ENCODE measurements at places on chromosomes 11 and 22.
A peak's percentile ranks its signal among the peaks of the same experiment; 100 is the strongest.

DNA sequence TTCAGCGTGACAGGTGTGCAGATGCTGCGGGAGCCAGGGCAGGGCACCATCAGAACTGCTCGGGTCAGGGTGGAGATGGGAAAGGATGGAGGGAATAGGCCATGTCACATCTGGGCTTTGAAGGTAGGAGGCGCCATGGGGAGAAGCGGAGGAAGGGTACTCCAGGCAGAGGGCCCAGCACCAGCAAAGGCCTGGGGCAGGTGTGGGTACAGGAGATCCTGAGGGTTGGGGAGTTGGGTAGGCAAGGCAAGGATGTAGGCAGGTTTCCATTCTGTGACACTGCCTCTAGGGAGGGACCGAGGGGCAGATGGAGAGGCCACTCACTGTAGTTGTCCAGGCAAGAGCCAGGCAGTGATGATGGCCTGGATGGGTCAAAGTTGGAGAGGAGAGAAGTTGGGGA is 8.5 kb downstream of the EMID1 start:
- no peak for DNase-seq

DNA sequence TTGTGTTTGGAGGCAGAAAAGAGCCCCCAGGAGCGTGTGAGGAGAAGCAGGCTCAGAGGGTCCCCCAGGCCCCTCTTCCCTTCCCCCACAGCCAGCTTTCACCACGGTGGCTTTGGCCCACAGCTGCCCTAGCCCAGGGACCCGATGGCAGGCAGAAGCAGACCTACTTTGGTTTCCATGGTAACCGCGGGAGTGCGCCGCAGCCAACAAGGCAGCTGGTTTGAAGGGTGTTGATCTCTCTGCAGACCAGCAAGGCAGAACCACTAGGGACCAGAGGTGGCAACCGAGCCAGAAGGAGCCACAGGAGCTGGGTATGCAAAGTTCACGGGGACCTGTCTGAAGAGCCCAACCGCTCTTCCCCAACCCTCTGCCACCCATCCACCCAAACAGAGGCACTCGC is 69.4 kb downstream of the BUD13 start:
- no peak for DNase-seq

- DNase-seq: peak; percentile 17
Observed at GRCh38 chr11:129077191-129077590, 114.9 kb downstream of the ARHGAP32 start.

DNA sequence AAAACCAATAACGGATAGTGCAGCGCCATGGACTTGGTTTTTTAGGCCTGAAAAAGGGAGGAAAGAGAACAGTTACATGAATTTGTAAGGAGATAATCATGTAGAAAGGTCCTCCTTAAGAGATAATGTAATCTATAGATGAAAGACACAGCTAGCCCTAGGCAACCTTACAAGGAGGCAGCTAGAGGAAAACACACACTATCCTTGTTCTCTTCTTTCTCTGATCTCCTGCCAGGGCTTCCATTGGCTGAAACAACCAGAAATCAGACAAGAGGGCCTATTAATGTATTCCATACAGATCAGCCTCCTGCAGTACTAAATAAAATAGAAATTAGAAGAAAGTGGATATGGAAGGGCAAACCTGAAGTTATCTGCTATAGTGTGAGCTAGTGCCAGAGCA is 53.0 kb downstream of the KCNA4 start:
- no peak for DNase-seq

GRCh38 chr11:73393479-73394415 is 17.5 kb downstream of the RELT start:
- DNase-seq: peak; percentile 85

DNA sequence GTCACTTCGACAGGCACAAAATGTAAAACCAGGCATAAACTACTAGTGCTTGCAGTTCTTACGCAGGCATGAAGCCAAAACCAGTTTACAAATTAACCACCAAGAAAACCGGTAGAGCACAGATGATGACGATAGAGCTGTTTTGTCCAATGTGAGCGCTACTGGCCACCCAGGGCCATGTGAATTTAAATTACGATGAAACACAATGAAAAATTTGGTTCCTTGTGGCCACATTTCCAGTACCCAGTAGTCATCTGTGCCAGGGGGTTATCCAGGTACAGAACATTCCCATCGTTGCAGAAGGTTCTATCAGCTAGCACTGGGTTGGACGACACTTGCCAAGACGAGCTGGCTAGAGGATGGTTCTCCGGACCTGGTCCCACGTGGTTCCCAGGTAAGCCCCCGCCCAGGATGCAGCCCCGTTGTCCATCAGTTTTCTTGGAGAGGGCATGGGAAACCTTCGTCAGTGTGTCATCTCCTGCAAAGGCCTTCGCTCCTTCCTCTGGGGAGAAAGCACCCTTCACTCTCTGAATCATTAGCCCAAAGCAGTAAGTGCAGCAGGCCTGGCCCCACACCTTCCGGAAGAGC is 1.1 kb upstream of the CD81 start:
- no peak for DNase-seq

GRCh38 chr11:10273738-10274137 is 20.3 kb downstream of the SBF2 start:
- no peak for DNase-seq

DNA sequence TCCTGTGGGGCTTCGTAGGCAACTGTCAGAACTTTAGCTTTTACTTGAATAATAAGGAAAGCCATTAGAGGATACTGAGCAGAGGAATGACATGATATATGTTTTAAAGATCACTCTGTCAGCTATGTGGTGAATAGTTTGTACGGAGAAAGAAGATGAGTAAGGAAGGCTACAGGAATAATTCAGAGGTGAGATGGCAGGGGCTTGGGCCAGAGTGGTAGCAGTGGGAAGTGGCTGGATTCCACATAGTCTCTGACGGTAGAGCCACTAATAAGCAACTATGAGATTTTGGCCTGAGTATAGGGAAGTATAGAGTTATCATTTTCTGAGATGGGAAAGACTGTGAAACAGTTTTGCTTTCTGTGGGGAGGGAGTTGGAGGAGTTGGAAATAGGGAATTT is 93.9 kb upstream of the MTMR2 start:
- no peak for DNase-seq

DNA sequence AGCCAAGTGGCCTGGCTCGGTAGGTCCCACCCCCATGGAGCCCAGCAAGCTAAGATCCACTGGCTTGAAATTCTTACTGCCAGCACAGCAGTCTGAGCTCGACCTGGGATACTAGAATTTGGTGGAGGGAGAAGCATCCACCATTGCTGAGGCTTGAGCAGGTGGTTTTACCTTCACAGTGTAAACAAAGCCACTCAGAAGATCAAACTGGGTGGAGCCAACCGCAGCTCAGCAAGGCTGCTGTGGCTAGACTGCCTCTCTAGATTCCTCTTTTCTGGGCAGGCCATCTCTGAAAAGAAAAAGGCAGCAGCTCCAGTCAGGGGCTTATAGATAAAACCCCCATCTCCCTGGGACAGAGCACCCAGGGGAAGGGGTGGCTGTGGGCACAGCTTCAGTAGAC is 22.3 kb upstream of the OR5B21 start:
- DNase-seq: no peak

GRCh38 chr11:73055655-73056354 is 86.3 kb downstream of the FCHSD2 start:
- no peak for DNase-seq

GRCh38 chr11:116771935-116772334 is 852 bp downstream of the BUD13 start:
- no peak for DNase-seq

- no peak for DNase-seq
Observed at GRCh38 chr22:50400931-50401330, 57.8 kb downstream of the PPP6R2 start.

- DNase-seq: no peak
Observed at GRCh38 chr22:46883092-46883910, 120.9 kb downstream of the TBC1D22A start.

GRCh38 chr11:75468534-75469340 is 35.7 kb upstream of the KLHL35 start:
- DNase-seq: no peak

GRCh38 chr11:14132312-14132711 is 169.8 kb downstream of the SPON1 start:
- DNase-seq: no peak

- DNase-seq: peak; percentile 74
Observed at GRCh38 chr22:46416520-46416871, 81.0 kb downstream of the TRMU start.

GRCh38 chr22:35598396-35598710 is 18.8 kb downstream of the MB start:
- DNase-seq: no peak

DNA sequence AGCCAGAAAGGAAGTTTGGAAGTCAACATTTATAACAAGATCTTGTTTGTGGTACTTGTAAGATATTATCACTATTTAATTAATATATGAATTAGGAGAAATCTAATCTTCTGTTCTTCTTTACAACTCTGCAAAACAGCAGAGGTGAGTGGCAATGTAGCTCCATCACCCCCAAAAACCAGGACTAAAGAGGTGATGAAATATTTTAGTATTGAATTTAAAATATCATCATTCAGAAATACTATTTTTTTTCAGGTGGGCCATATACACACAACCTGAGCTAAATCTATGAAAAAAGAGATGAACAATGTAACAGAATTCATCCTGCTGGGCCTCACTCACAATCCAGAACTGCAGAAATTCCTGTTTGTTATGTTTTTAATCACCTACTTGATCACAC is at the start of gene OR4C45:
Gene OR4C45 (plus strand): TSS at position 301 of the 400 bp plus-strand sequence.
- no peak for DNase-seq

GRCh38 chr11:55966391-55966790 is 3.4 kb downstream of the OR10AG1 start:
- DNase-seq: no peak

GRCh38 chr22:47337161-47337621 is 574.7 kb downstream of the TBC1D22A start:
- peak; percentile 4 for DNase-seq

DNA sequence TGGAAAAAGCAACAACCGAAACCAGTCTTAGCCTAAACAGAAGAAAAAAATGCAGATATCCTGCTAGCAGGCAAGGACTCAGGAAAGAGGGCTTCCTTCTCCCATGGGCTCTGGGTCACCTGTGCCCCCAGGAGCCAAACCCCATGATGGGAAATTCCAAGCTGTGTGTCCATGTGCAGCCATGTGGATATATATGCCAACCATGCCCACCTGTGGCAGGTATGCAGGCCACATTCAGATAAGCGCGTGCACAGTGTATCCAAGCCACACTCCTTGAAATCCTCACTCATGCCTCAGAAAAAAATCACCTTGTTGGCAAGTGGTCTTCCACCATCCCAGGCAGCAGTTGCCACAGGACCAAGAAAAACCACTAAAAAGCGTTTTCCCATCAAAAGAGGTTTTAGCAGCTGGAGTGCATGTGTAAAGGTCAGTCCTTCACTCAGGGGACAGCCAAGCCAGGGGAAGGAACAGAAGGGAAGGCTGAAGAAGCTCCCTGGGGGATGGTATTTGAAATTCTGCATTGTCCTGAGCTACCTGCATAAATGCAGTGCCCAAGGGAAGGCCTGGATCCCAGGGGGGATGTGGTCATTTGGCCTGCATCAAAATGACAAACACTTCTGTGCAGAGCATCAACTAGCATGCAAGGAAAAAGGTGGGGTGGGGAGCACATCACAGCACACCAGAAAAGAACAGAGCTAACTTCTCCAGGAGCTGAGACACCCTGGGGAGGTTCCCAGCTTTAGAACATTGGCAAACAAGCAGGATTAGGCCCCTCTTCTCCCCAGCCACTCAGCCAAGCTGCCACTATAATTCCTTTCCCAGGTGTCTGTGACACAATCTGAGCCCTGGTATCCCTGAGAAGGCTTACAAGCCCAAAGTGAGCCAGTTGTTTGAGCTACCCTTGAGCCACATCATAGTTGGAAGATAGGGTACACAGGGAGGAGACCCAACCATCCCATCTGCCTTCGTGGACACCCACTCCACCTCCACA is 76.2 kb downstream of the GALNT18 start:
- no peak for DNase-seq

- peak; percentile 24 for DNase-seq
Observed at GRCh38 chr11:127859941-127860354, 727.4 kb downstream of the ETS1 start.

DNA sequence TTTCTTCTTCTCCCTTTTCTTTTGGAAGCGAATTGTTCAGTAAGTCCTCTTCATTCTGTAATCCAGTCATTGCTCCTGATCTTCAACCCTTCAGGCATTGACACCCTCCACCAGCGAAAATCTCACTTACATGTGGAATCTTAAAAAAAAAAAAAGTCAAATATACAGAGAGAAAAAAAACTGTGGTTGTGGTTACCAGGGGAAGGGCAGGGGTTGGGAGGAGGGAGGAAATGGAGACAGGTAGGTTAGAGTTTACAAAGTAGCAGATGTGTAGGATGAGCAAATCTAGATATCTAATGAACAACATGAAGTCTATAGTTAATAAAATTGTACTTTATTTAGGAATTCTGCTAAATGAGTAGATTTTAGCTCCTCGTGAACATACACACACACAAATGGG is 17.7 kb upstream of the TMEM123 start:
- DNase-seq: no peak

DNA sequence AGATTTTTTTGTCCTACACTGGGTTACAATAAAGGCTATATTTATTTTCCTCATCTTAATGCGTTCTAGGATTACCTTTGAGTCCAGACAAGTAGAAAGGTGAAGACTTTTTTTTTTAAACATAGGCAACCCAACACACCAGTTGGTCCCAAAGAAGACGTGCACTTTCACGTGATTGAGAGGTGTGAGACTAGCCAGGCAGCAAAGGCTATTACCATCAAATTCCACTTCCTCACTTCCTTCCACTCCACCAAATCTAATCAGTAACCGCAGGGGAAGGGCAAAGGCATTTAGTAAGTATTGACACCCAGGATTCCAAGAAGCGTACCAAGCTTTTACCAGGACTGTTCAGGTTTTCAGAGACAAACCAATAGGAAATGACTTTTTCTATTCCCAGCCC is 109.3 kb downstream of the APIP start:
- no peak for DNase-seq

GRCh38 chr22:50027639-50028537 is 15.3 kb upstream of the IL17REL start:
- DNase-seq: peak; percentile 53

DNA sequence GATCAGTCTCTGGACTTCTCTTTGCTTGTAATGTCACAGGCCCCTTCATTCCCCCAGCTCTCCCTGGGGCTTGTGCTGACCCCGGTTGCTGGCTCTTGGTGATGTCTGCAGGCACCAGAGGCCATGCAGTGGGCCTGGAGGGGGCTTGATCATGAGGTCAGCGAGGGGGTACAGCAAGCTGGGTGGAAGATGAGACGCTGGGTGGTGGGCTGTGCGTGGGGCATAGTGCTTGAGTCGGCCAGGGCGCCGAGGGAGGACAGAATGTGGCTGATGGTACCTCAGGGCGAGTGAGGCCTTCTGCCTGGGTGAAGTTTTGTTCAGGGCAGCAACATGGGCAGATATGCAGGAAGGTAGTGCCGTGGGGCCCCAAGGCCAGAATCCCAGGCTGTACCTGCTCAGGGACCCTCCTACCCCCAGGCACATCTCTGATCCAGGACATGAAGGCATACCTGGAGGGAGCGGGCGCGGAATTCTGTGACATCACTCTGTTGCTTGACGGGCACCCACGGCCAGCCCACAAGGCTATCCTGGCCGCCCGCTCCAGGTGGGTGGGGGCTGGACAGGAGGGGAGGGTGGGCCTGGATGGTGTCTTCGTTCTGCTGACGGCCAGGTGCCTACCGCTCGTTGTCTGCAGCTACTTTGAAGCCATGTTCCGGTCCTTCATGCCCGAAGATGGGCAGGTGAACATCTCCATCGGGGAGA is 6.4 kb downstream of the THAP7 start:
- DNase-seq: no peak

GRCh38 chr11:33706546-33706945 is 5.9 kb upstream of the C11orf91 start:
- DNase-seq: no peak
